Activated T-cell treated with anti-CD3 and anti-CD28 coated beads, Interleukin-2, amount 50 U/mL, for 4 hours (primary cell): ENCODE measurements at places on chromosomes 5 and 9.

DNA sequence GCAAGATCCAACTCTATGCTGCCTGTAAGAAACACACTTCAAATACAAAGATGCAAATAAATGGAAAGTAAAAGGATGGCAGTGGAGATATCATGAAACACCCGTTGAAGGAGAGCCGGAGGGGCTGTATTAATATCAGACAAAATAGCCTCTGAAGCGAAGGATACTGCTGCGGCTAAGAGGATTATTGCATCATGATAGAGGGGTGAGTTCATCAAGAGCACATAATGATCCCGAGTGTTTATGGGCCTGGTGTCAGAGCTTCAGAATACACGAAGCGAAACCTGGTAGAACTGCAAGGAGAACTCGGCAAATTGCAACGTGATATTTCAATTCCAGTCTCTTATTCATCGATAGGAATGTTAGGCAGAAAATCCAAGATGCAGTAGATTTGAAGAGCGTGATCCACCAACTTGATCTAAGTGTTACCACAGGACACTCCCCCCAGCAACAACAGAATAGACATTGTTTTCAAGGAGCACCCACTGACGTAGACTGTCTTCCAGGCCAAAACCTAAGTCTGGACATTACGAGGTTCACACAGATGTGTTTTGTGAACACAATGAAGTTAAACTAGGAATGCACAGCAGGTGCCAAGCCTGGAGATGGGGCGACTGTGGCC is 27.7 kb upstream of the QSOX2 start:
- no peak for DNase-seq

DNA sequence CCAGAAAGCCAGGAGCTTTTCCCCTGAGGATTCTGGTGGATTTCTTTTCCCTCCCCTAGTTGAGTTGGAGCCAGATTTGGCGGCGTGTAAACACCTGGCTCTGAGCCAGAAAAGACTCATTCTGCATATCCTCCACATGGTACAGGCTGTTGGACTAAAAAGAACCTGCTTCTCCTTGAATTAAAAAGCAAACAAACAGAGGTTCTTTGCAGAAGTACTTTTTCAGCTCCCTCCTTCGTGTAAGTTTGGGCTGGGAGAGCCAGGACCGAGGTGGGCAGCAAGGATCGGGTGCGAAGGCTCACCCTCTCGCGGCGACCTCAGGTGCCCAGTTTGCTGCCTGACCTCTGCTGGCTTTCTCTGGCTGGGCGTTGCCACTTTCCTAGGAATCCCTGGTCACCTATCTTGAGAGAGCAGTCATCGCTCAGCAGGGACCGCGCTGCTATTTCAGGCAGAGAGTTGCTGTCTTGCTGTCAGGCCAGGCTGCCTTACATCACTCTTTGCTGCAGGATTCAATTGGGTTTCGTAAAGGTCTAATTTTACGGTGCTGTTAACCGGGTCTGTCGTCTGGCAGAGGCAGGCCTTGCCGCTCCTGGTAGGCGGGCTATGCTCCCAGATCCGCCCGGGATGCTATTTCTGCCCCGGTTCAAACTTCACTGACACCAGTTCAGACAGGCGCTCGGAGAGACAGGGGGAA is 3.2 kb downstream of the PAPPA start:
- DNase-seq: no peak

GRCh38 chr5:172492097-172492840 is 37.9 kb upstream of the SH3PXD2B start:
- DNase-seq: no peak

GRCh38 chr5:139426203-139426885 is 13.0 kb downstream of the DNAJC18 start:
- no peak for DNase-seq

DNA sequence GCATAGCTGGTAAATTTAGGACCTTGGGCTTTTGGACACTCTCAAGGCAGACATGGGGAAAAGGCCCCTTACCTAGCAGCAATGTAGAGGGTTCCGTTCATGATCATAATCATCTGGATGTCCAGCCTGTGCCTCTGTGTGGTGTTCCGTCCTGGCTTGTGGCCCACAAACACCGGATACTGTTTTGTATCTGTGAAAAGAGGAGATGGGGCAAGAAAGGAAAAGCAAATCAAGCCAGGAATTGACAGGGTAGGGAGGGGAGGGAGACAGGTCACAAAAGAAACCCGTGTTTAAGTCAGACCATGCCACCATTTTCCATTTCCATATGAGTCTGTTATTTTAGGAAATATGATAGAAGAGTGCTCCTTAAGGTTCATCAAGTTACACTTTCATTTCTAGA is 72.5 kb downstream of the SEMA6A start:
- DNase-seq: no peak
